ENCODE measurements at places on chromosomes 12 and 14.

- no peak for DNase-seq
Measured at GRCh38 chr12:3203713-3204112, 126.5 kb downstream of the TSPAN9 start.

DNA sequence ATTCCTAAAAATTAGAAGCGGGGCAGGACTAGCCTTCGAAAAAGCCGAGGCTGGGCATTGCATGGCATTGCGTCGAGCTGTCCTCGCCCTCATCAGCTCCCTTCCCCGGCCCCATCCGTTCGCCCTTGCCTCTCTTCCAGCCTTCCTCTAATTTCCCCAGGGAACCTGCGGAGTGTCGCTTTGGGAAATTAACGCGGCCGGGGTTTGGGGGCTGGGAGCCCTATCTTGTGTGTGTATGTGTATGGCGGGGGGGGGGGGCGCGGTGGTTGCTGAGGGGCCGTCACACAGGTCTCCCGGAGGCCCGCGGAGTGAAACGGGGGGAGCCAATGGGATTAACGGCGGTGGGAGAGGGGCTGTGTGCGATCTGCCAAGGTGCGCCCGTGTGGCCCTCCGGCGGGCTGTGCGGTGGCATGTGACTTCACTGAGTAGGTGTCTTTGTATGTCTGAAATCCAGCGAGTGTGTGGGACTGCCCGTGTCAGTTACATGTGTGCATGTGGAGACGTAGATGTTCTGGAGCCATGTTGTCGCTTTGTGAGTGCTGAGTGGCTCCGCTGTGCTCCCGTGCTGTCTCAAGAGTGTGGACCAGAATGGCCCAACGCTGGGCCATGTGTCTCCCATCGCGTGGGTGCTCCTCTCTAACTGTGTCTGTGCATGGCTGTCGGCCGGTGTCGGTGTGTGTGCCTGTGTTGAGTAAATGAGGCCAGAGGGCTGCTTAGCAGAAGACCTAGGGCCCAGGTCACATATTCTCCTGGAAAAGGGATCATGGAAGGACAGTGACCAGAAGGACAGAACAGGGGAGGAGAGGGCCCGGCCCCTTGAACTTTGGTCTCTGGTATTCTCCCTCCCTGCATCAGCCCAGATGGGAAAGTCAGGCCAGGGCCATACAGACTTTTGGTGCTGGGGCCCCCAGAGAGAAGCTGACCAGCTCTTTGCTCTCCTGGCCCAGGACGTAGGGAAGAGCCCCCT lies 1.5 kb downstream of the PTMS start:
- DNase-seq: no peak

GRCh38 chr14:49861699-49862088 lies 9.1 kb upstream of the NEMF start:
- DNase-seq: peak; percentile 76

GRCh38 chr12:93686572-93687356 lies 9.6 kb downstream of the CRADD start:
- DNase-seq: no peak

DNA sequence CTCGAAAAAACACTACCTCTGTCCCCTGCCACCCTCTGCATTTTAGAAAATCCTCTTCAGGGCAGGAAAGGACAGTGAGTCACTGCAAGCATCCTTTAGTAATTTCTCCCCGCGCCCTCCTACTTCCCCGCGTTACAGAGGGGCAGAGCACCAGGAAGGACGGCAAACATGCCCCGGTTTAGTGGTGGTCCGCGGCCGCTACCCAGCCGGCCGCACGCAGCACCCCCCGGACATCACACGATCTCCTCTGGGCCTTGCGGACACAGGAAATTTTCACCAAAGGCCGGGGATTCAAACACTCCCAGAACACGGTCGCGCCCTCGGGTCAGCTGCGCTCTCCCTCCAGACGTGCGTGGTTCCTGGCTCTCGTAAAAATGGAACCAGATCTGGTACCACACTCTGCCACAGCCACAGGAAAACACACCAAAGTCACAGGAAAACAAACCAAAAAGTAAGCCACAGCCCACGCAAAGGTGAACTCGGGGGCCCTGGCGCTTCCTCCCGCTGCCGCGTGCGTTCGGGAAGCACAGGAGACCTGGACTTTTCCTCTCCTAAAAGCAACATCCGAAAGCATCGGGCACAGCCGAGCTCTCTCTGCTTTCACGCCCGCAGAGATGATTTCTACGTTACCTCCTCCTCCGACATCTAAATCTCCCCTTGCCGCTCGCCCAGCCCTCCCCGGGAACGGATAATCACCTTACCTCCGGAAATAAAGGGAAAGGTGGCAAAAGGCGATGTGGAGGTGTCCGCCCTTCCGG lies 839 bp downstream of the SLC38A1 start:
- peak; percentile 53 for DNase-seq

- peak; percentile 2 for DNase-seq
Measured at GRCh38 chr12:42056130-42056529, 88.5 kb downstream of the GXYLT1 start.

DNA sequence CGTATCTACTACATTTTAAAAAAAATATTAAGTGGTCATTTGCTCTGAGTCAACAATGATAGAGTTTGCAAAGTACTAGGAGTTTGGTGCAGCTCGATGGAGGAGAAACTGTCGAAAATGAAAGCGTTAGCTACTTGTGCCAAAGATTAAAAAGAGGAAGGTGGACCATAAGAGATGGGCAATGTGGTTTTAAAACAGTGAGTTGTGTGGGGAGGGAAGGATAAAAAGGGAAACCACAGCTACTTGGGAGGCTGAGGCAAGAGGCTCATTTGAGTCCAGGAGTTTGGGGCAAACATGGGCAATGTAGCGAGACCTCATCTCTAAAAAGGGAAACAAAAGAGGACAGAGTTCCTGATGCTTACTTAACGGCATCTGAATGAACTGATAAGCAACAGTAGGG lies 18.2 kb upstream of the STRAP start:
- no peak for DNase-seq

- no peak for DNase-seq
Measured at GRCh38 chr14:91143862-91144261, 30.0 kb downstream of the DGLUCY start.

GRCh38 chr14:103739793-103740501 lies 24.3 kb downstream of the ZFYVE21 start:
- DNase-seq: no peak

DNA sequence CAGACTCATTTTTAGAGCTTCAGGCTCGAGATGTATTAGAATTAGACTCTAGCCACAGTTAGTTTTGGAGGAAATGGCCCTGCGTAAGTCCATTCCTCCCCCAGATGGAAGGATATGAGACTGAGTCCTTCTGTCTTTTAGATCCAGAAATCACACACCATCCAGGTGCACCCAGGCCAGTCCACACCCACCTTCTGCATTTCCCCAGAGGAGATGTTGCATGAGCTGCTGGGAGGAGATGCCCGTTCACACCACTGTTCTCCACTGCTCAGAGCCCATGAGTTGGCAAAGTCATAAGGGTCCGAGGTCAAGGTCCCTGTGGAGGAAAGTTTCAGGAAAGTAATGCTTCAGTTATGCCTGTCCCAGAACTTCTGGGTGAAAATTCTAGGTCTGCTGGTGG lies 29.2 kb downstream of the VWF start:
- no peak for DNase-seq

- DNase-seq: no peak
Measured at GRCh38 chr14:24818058-24818822, 184.2 kb upstream of the GZMB start.

GRCh38 chr12:103583008-103583407 lies 4.1 kb upstream of the STAB2 start:
- no peak for DNase-seq

GRCh38 chr12:13198241-13198640 lies 1.7 kb downstream of the EMP1 start:
- no peak for DNase-seq

DNA sequence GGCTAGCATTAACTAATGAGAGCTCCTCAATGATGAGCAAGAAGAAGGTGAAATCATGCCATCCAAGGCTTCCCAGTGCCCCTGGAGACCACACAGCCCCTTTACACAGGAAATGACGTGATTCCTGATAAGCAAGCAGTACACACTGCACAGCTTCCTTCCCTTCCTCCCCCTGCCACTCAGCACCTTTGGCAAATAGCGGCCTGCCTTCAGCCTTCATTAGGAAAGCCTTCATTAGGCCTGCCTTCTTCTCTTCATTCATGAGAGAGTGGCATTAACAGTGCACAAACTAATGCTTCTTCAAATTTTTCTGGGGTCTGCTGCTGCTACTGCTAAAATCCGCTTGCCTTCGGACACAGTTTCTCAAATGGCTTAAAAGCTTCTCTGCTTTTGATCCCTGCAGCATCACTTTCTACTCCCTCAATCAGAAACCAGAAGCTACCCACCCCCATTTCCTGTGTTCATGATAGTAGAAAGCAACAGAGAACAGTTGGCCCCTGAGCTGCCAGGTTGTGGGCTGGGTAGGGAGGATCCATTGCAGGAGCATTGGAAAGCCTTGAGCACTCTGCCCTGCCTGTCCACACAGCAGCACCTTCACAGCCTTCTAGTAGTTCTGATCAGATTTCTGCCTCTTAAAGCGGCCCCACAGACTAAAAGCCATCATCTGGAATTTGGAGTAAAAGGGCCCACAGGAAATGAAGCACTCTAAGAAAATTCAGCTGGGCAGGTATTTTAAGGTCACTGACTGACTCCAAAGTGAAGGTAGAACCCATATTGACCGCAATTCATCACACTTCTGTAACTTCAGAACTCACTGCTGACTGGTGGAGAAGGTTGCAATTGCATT lies 103.8 kb upstream of the ETV6 start:
- peak; percentile 68 for DNase-seq

- DNase-seq: no peak
Measured at GRCh38 chr12:77685112-77685511, 145.6 kb upstream of the NAV3 start.

GRCh38 chr12:44817687-44818086 lies 58.4 kb downstream of the NELL2 start:
- no peak for DNase-seq

GRCh38 chr14:31291210-31291609 lies 83.6 kb upstream of the HECTD1 start:
- DNase-seq: no peak

DNA sequence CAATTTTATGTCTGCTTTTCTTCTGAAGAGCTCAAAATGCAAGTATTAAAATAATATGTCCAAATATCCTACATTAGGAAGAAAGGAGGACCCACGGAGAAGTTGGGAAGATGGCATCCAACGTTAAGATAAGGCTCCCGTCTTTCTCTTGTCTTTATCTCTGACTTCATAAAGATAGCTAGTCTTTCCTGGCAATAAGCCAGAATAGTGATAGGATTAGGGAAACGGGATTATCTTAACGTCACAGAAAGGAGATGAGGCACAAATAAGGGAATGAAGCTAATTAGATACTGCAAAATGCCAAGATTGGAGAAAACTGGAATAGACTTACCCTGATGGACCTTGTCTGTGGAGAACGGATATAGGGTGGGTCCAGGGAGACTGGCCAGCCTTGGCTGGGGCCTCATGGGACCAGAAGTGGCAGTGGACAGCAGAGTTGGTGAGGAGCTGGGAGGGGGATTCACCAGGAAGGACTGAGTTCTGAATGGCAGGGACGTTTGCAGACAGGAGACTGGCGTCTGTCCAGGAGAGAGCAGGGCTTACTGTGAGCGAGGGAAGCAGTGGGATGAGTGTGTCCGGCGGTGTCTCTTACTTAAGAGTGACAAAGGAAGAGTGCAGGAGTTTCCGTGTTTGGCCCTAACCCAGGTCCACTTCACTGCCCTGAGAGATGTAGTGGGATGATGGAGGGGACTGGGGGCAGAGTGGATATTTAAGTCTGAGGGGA lies 119.9 kb downstream of the CACNA1C start:
- DNase-seq: no peak

- no peak for DNase-seq
Measured at GRCh38 chr14:90426031-90426540, 29.3 kb downstream of the CALM1 start.

DNA sequence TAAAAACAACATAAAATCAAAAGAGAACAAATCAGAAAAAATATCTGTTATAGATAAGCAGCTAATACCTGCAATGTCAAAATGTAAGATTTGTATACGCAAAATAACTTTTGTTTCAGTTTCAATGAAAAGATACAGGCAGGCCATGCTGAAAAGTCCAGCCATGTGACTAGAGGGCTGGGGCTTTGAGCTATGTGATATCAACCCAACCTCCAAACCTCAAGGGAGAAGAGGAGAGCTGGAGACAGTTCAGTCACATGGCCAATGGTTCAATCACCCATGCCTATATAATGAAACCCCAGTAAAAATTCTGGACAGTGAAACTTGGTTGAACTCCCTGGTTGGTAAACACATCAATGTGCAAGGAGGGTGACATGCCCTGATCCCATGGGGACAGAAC lies 5.3 kb downstream of the COX16 start:
- DNase-seq: no peak

- peak; percentile 35 for DNase-seq
Measured at GRCh38 chr14:74841230-74842207, 34.4 kb downstream of the PROX2 start.

- DNase-seq: peak; percentile 45
Measured at GRCh38 chr12:106956048-106956578, 406 bp downstream of the TMEM263 start.

- no peak for DNase-seq
Measured at GRCh38 chr12:31970199-31970598, 11.0 kb downstream of the RESF1 start.

Measured in CD4-positive, alpha-beta T cell treated with Interleukin-1 beta for 1 hour (primary cell).